ENCODE measurements at places on chromosomes 6 and 20. TPM values are rescaled to one million over a fixed set of nuclear protein-coding genes. Genes with fewer than 3 reads are reported as not detected.

Gene CLDN20
- not detected for total RNA-seq

Gene RAET1L
- not detected for total RNA-seq

Gene FOXC1
- total RNA-seq = 15.9 TPM

Gene SULF2
- 140 TPM for total RNA-seq

Gene RCAN2
- total RNA-seq = 0.46 TPM

GRCh38 chr6:7891078-7891872 lies 19.3 kb downstream of the TXNDC5 start:
- no peak for DNase-seq

- peak; percentile 62 for DNase-seq
These were observed 41.8 kb upstream of the LAMA4 start for GRCh38 chr6:112296122-112296521.

GRCh38 chr20:32523613-32524213 lies 61.4 kb downstream of the NOL4L start:
- DNase-seq = no peak

GRCh38 chr6:113600551-113601339 lies 256.4 kb upstream of the MARCKS start:
- DNase-seq = no peak

GRCh38 chr20:38253571-38253970 lies 7.0 kb downstream of the KIAA1755 start:
- no peak for DNase-seq

GRCh38 chr20:13313201-13313600 lies 92.1 kb downstream of the ISM1 start:
- DNase-seq = no peak

DNA sequence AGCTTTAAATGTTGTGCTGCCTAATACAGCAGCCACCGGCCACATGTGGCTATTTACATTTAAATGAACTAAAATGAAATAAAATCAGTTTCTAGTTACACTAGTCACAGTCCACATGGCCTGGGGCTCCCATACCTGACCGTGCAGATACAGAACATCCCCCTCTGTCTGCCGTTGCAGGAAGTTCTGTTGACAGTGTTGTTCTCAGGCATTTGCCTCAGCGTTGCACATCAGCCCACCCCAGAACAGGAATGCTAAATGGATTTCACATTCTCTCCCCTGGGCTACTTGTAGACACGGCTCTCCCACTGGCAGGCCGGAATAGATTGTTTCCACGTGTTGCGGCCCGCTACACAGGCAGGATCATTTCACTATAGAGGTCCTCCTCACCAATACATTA lies 26.3 kb downstream of the JAG1 start:
- DNase-seq = no peak

DNA sequence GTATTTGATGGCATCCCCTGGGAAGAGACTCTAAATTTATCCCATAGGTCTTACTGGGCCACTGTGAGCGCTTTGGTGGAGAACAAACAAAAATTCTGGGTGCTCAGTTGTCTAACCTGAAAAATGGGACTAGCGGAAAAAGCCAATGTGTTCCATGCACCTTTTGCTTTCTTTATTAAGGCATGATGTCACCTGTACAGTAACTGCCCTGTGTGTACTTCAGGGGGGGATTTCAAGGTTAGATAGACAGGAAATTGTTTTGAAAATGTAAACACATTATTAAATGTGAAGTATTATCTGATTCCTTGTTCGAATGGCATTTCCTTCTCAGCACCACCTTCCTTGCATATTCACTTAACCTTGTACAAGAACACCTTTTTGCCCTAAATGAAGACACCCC lies 1.2 kb upstream of the EDN1 start:
- DNase-seq = no peak

- no peak for DNase-seq
These were observed 20.0 kb downstream of the SUN5 start for GRCh38 chr20:32984196-32984595.

GRCh38 chr6:20605581-20605980 lies 71.3 kb downstream of the CDKAL1 start:
- no peak for DNase-seq

- DNase-seq = peak; percentile 68
These were observed 14.5 kb downstream of the FOXC1 start for GRCh38 chr6:1624058-1624850.

DNA sequence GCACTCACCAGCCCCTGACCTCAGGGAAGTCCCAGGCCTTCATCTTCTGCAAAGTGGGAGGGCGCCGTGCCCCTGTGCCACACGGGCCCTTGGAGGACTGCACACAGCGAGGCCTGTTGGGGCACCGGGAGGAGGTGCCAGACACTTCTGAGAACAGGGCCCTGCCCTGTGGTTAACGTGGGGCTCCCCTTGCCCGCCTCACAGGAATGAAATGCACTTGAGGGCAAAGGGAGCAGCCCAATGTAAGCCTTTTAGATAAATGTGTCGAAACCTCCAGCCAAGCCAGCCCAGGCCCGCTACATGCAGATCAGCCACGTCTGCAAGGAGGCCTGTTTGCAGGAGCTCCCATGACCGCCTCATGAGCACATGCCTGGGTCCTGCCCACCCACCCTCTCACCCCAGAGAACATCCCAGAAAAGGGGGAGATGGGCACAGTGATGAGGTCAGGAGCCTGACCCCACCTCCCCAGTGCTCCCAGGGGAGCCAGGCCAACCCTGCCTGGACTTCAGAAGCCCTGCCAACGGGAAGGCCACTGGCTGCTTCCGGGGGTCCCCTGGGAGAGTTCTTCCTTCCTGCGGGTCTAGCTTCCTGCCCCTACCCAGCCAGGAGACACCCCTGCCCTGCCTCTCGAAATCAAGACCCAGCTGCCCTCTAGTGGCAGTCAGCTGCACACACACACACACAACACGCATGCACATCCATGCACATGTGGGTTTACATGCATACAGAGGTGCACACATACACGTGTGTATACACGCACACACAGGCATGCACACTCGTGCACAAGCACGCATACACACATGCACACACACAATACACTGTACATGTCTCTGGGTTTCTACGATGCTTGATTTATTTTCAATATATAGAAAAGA lies 178.7 kb downstream of the TAF4 start:
- peak; percentile 1 for DNase-seq

GRCh38 chr20:20992686-20993360 lies 113.3 kb downstream of the LINC00237 start:
- DNase-seq = no peak
